ENCODE measurements at places on chromosomes 12 and 14. TPM values are rescaled to one million over a fixed set of nuclear protein-coding genes. Genes with fewer than 3 reads are reported as not detected.
A peak's percentile ranks its signal among the peaks of the same experiment; 100 is the strongest.

GRCh38 chr12:77120156-77121085 lies 55.1 kb upstream of the E2F7 start:
- no peaks in the 10 kb centered on the region for H3K36me3 ChIP-seq
- no peaks in the 10 kb centered on the region for H3K27me3 ChIP-seq
- H3K27ac ChIP-seq, result no peak overlapping the region
- H3K4me3 ChIP-seq, result no peak overlapping the region

- no peaks in the 10 kb centered on the region for H3K27me3 ChIP-seq
- DNase-seq, result no peak
- H3K27ac ChIP-seq, result peak overlapping the region; percentile 94
- H3K36me3 ChIP-seq, result no peaks in the 10 kb centered on the region
- H3K4me1 ChIP-seq, result peaks cover 36% of the 10 kb centered on the region
Observed at GRCh38 chr14:99481745-99482099, 513 bp downstream of the CCNK start.

- no peaks in the 10 kb centered on the region for H3K4me1 ChIP-seq
- DNase-seq, result no peak
- H3K27ac ChIP-seq, result no peak overlapping the region
- no peak overlapping the region for H3K4me3 ChIP-seq
- H3K36me3 ChIP-seq, result no peaks in the 10 kb centered on the region
- peaks cover 46% of the 10 kb centered on the region for H3K27me3 ChIP-seq
Observed at GRCh38 chr12:52558781-52559445, 6.0 kb upstream of the KRT71 start.

DNA sequence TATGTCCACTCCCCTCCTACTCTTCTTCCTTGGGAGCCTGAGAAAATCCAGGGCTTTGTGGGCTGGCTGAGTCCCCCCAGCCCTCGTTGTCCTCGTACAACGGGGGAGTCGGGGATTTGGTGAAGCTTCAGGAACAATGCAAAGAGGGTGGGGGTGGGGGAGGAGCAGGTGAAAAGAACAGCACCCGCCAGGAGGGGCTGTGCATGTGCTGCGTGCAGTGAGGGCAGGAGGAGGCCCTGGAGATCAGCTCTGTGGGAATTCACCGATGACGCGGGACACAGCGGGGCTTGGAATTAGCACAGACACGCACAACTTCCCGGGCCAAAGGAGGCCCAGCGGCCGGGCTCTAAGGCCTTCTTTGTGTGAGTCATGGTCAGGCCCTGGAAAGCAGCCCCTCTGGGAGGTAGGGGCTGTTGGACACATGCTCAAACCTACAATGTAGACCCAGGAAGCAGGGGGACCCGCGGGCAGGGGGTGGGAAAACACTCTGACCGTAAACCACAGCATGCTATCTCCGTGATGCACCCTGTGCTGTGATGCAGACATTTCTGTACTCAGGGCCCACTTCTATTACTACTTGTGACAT lies 32.8 kb downstream of the RBM19 start:
- no peak overlapping the region for H3K4me3 ChIP-seq
- DNase-seq, result no peak
- H3K36me3 ChIP-seq, result peaks cover 65% of the 10 kb centered on the region
- H3K27me3 ChIP-seq, result no peaks in the 10 kb centered on the region

The TBC1D30 gene
- 14.8 TPM for total RNA-seq

The RNASE7 gene
- not detected for total RNA-seq

The RPGRIP1 gene
- total RNA-seq, result 1.7 TPM

DNA sequence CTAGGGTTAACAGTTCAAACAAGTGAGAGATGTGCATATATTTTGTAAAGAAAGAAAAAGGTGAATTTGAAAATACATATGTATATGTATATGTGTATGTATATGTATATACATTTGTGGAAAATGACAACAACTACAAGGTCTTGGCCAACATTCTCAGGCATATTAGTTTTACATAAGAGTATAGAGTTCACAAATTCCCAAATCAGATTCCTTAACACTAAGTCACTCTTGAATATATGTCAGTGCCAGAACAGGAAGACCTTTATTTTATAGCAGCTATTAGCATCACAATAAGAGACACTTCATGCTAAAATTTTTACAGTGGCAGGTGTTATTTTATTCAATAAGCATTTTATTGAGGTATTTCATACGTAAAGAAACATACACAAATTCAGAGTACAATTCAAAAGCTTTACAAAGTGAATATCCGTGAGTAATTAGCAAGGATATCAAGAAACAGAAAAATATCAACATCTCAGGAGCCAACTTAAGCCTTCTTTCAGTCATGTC lies 179.7 kb downstream of the SLC6A15 start:
- H3K27ac ChIP-seq, result no peak overlapping the region
- H3K27me3 ChIP-seq, result no peaks in the 10 kb centered on the region
- H3K36me3 ChIP-seq, result no peaks in the 10 kb centered on the region
- no peak for DNase-seq
- H3K4me1 ChIP-seq, result no peaks in the 10 kb centered on the region
- H3K4me3 ChIP-seq, result no peak overlapping the region

- no peak for DNase-seq
- no peak overlapping the region for H3K4me3 ChIP-seq
- no peaks in the 10 kb centered on the region for H3K27me3 ChIP-seq
- no peak overlapping the region for H3K27ac ChIP-seq
- H3K4me1 ChIP-seq, result no peaks in the 10 kb centered on the region
Observed at GRCh38 chr12:90234472-90234871, 525.8 kb upstream of the ATP2B1 start.

GRCh38 chr12:17342381-17342961 lies 736.5 kb upstream of the LMO3 start:
- H3K36me3 ChIP-seq, result no peaks in the 10 kb centered on the region
- no peaks in the 10 kb centered on the region for H3K4me1 ChIP-seq
- no peak overlapping the region for H3K4me3 ChIP-seq
- DNase-seq, result no peak
- H3K27ac ChIP-seq, result no peak overlapping the region
